Common myeloid progenitor, CD34-positive (primary cell): ENCODE measurements at places on chromosomes 5 and 9.
A peak's percentile ranks its signal among the peaks of the same experiment; 100 is the strongest.

GRCh38 chr5:163809473-163809872, 304.1 kb downstream of the MAT2B start:
- H3K27me3 ChIP-seq, result no peaks in the 10 kb centered on the region
- H3K36me3 ChIP-seq, result no peaks in the 10 kb centered on the region
- no peak overlapping the region for H3K4me3 ChIP-seq
- H3K4me1 ChIP-seq, result no peaks in the 10 kb centered on the region
- H3K27ac ChIP-seq, result no peak overlapping the region

- DNase-seq, result no peak
- no peaks in the 10 kb centered on the region for H3K36me3 ChIP-seq
- H3K27me3 ChIP-seq, result no peaks in the 10 kb centered on the region
- no peaks in the 10 kb centered on the region for H3K4me1 ChIP-seq
- no peak within 1 kb of the TSS for H3K27ac ChIP-seq
Observed at GRCh38 chr9:6215562-6215961, at the start of gene IL33. TSS of gene IL33 (plus strand) at chr9:6215807. CDS start at chr9:6241695, 25,888 bp downstream.

DNA sequence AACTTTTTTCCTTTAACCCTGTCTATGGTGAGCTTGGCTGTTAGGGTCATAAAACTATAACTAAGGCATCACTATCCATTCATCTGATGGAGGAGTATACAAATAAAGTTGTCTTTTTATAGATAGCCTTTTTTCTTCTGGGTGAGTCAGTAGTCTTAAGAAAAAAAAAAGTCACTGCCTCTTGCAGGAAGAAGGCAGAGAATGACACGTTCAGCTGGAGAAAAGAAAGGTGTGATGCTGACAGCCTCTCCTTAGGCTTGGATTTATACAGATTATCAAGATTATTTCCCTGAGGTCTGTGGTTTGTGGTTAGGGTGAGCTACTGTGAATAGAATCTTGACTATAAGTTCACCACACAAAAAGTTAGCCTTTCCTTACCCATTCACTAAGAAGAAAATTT, 23.0 kb downstream of the EPB41L4B start:
- H3K36me3 ChIP-seq, result no peaks in the 10 kb centered on the region
- peaks cover 8% of the 10 kb centered on the region for H3K27me3 ChIP-seq
- H3K4me1 ChIP-seq, result no peaks in the 10 kb centered on the region
- DNase-seq, result no peak
- no peak overlapping the region for H3K27ac ChIP-seq

DNA sequence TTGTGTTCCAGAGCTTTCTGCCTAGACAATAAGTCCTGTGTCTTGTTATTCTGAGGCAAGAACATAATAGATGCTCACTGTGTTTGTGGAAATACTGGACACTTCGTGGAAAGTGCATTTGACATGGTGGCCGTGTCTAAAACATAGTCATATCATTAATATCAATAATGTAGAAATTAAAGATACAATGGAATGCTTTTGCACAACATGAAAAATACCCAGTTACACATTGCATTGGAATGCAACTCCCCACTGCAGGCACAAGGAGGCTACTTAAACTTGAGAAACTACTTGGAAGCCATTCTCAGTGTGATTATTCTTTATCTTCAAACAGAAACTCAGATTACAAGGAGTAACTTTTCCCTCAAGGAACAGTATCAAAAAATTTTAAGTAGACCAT, 145.3 kb upstream of the ZNF462 start:
- no peaks in the 10 kb centered on the region for H3K36me3 ChIP-seq
- H3K27me3 ChIP-seq, result no peaks in the 10 kb centered on the region
- no peak overlapping the region for H3K4me3 ChIP-seq
- H3K4me1 ChIP-seq, result no peaks in the 10 kb centered on the region
- no peak overlapping the region for H3K27ac ChIP-seq

- peaks cover 39% of the 10 kb centered on the region for H3K4me1 ChIP-seq
- peak overlapping the region; percentile 88 for H3K27ac ChIP-seq
- no peak overlapping the region for H3K4me3 ChIP-seq
Observed at GRCh38 chr9:136231478-136232297, 13.9 kb downstream of the QSOX2 start.

DNA sequence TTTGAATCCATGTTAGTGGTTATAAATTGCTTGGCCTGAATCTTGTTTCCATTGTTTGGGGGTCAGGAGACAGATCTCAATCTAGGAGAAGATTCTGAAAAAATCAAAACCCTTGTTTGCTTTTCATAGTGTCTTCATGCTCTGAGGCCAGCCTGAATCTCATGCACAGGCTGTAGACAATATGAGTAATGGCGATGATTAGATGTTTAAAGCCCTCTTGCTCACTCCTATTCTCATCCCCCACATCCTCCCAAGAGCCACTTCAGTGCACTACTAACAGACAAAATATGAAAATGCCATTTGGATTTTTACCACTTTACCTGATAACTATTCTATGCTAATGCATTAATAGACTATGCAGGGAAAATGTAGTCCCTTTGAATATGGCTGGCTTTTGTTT, 129.4 kb downstream of the NUDT12 start:
- H3K27ac ChIP-seq, result no peak overlapping the region
- H3K27me3 ChIP-seq, result no peaks in the 10 kb centered on the region
- no peaks in the 10 kb centered on the region for H3K4me1 ChIP-seq
- no peak overlapping the region for H3K4me3 ChIP-seq
- no peak for DNase-seq

GRCh38 chr5:54388409-54388808, 67.1 kb upstream of the HSPB3 start:
- no peak overlapping the region for H3K4me3 ChIP-seq
- H3K36me3 ChIP-seq, result no peaks in the 10 kb centered on the region
- H3K4me1 ChIP-seq, result peaks cover 2% of the 10 kb centered on the region
- no peak for DNase-seq

GRCh38 chr9:114279693-114280092, 43.2 kb upstream of the ORM1 start:
- no peak for DNase-seq
- no peaks in the 10 kb centered on the region for H3K27me3 ChIP-seq
- no peak overlapping the region for H3K4me3 ChIP-seq

DNA sequence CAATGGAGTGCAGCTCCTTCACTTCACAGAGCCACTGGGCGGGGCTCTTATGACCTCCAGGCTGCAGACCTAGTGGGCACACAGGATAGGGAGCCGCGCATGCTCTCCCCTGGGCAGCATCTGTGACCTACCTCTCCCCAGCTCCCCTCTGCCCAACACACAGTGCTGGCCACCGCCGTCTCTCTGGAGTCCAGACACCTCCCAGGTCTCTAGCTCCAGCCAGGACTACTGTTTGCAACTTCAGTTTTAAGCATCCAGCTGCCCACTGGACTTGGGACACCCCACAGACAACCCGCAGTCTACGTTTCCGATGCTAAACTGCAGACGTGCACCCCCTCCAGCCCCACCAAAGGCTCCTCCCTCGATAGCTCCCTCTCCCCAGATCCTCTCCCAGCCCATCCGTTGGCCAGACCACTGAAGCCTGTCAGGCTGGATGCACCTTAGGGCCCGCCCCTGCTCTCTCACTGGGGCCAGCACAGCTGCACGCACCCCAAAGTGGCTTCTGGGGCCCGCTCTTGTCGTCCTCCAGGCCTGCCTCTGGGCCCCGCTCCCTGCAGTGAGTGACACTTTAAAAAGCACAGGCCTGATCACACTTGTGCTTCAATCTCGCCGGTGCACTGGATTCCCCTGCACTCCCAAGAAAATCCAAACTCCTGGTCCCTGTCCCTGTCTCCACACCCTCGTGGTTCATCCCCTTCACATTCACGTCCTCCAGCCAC, 11.3 kb downstream of the FLT4 start:
- no peak overlapping the region for H3K4me3 ChIP-seq
- H3K4me1 ChIP-seq, result peaks cover 2% of the 10 kb centered on the region

DNA sequence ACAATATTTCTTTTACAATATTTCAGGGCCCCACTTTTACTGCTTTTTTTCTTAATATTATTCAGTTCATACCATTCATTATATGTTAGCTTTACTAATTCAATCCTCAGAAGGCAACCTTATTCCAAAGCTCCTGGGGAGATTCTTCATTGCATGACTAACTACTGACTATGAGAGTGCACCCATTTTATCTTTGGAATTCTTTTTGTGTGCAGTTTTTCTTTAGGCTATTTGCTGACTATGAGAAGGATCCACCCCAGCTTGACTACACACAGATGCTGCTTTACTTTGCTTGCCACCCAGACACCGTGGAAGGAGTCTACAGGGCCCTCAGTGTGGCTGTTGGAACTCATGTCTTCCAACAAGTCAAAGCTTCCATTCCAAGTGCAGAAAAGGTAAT, 56.9 kb upstream of the IL7R start:
- no peaks in the 10 kb centered on the region for H3K36me3 ChIP-seq
- H3K4me1 ChIP-seq, result peaks cover 2% of the 10 kb centered on the region
- DNase-seq, result no peak
- H3K27me3 ChIP-seq, result no peaks in the 10 kb centered on the region
- H3K4me3 ChIP-seq, result no peak overlapping the region

DNA sequence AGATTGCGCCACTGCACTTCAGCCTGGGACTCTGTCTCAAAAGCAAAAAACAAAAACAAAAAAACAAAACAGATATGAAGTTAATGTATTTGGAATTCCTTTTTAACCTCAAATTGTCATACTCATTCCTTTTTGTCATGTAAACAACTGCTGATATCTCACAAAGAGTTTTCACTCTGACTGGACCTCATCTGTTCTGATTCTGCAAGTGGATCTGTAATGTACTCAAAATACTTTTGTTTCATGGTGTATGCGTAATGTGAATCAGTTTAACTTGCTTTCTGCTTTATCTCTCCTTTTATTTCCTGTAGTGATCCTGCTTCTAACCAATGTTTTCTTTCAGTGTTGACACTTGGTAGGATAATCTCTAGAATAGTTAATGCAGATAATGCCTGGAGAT, 106.7 kb downstream of the FOCAD start:
- no peaks in the 10 kb centered on the region for H3K4me1 ChIP-seq
- H3K27me3 ChIP-seq, result no peaks in the 10 kb centered on the region
- no peak overlapping the region for H3K4me3 ChIP-seq
- peaks cover 3% of the 10 kb centered on the region for H3K36me3 ChIP-seq

DNA sequence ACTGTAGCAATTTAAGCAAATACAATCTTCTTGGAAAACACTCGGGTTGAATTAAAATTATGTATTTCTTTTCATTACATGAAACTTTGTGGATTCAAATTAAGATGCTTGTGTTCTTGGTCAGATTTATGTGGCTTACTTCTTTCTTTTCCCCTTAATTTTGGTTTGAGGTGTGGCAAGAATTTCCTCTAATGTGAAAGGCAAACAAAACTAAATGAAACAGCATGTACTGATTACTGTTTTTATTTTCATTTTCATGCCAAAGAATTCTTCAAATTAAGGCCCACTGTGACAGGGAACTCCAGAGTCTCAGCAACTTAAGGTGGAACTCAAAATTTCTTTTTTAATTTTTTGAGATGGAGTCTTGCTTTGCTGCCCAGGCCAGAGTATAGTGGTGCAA, at the start of gene OMD:
OMD (minus strand) TSS at position 132 of the 400 bp plus-strand sequence. CDS start 6,913 bp downstream, outside the sequence.
- no peak within 1 kb of the TSS for H3K27ac ChIP-seq
- no peak for DNase-seq
- H3K36me3 ChIP-seq, result no peaks in the 10 kb centered on the region
- H3K4me1 ChIP-seq, result no peaks in the 10 kb centered on the region
- no peaks in the 10 kb centered on the region for H3K27me3 ChIP-seq

DNA sequence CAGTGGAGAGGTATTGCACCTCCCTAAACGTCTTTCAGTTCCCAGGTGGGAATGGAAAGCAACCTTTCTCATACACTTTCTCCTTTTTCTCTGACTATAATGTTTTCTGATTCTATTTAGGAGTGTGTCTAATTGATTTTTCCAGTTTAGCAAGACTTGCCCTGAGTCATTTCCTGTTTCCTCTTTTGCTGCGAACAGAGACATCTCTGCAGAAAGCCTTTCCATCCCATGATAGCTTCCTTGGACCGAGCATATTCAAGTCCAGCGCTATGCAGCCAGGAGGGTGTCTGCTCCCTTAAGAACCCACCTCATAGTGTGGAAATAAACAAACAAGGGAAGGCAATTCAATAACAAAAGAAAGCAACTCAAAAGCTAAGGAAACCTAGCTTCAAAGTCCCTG, 60.0 kb upstream of the CDH6 start:
- no peak overlapping the region for H3K4me3 ChIP-seq
- H3K27me3 ChIP-seq, result no peaks in the 10 kb centered on the region
- peaks cover 4% of the 10 kb centered on the region for H3K4me1 ChIP-seq
- DNase-seq, result peak; percentile 9

- no peak for DNase-seq
- H3K27me3 ChIP-seq, result no peaks in the 10 kb centered on the region
- no peaks in the 10 kb centered on the region for H3K4me1 ChIP-seq
- no peak overlapping the region for H3K27ac ChIP-seq
- H3K4me3 ChIP-seq, result no peak overlapping the region
- H3K36me3 ChIP-seq, result no peaks in the 10 kb centered on the region
Observed at GRCh38 chr9:14508884-14509283, 184.3 kb downstream of the ZDHHC21 start.

DNA sequence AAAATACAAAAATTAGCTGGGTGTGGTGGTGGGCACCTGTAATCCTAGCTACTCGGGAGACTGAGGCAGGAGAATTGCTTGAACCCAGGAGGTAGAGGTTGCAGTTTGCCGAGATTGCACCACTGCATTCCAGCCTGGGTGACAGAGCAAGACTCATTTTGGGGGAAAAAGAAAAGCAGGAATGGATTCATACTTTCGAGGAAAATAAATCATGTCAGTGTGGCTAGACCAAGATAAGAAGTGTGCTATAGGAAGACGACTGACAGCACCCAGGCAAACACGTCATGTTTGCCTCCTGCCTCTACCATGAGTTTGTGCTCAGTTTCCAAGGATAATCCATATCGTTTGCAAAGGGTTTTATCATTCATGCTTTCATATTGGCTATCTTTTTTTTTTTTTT, 19.3 kb upstream of the ATOSB start:
- H3K36me3 ChIP-seq, result no peaks in the 10 kb centered on the region
- no peak overlapping the region for H3K4me3 ChIP-seq
- no peaks in the 10 kb centered on the region for H3K4me1 ChIP-seq

- no peaks in the 10 kb centered on the region for H3K27me3 ChIP-seq
- no peak for DNase-seq
- no peaks in the 10 kb centered on the region for H3K36me3 ChIP-seq
- peaks cover 74% of the 10 kb centered on the region for H3K4me1 ChIP-seq
Observed at GRCh38 chr5:131377785-131378325, 114.0 kb downstream of the CDC42SE2 start.

DNA sequence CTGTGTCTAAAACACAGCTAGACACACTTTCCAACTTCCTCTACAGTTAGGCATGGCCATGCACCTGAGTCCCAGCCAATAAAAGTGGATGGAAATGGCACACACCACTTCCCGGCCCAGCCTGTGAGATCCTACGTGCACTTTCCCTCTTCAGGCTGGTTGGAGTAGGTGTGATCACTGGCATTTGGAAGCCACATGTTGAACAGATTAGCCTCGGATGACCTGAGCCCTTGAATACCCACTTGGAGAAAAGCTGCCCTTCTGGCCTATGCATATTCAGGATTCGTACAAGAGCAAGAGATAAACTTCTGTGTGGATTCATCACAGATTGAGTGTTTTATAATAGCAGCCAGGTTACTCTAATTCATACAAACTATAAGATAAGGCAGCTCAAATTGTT, 359.0 kb upstream of the SLC30A5 start:
- no peak overlapping the region for H3K27ac ChIP-seq
- H3K4me3 ChIP-seq, result no peak overlapping the region
- no peaks in the 10 kb centered on the region for H3K4me1 ChIP-seq
- DNase-seq, result no peak
- no peaks in the 10 kb centered on the region for H3K27me3 ChIP-seq

- peaks cover 3% of the 10 kb centered on the region for H3K36me3 ChIP-seq
- DNase-seq, result no peak
- no peaks in the 10 kb centered on the region for H3K27me3 ChIP-seq
- H3K4me3 ChIP-seq, result no peak overlapping the region
Observed at GRCh38 chr5:37615184-37615583, 224.7 kb downstream of the GDNF start.
